ENCODE measurements at places on chromosomes 3 and 15.

GRCh38 chr3:13650210-13651056 lies 101.5 kb downstream of the FBLN2 start:
- DNase-seq: peak; percentile 55

- DNase-seq: no peak
Measured at GRCh38 chr15:59295261-59296001, 77.2 kb downstream of the MYO1E start.

DNA sequence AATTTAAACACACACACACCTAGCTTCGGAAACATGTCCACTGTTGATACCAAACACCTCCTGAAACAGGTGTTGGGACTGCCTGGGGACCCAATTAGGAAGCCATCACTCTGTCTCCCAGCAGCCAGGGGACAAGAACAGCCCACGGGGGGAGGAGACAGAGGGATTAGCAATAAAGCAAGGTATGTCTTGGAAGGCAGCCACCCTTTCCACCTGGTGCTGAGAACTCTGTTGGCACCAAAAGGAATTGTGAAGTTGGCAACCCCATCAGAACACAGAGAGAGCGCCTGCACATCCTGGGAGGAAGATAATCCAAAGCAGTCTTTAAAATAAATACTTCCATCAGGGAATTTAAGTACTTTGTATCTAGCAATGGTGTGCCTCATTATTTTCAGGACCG lies 111.0 kb downstream of the ADAMTS17 start:
- DNase-seq: no peak

DNA sequence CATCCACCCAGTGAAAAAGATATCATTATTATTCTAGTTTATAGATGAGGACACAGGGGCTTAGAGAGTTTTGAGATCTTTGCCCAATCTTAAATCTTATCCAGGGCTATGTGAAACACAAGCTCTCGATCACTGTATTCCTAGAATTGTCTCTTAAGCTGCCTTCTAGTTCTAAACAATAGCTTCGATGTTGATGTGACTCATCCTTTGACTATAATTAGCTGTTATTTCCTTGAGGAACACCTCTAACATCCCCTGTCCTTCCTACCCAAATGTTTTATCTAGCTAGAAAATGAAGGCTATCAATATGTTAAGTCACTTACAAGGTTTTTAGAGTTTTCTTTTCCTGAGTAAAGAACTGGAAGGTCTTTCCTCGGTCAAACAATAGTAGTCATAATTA lies 83.1 kb upstream of the STAC start:
- DNase-seq: no peak

GRCh38 chr3:192880313-192880712 lies 37.3 kb downstream of the MB21D2 start:
- no peak for DNase-seq

DNA sequence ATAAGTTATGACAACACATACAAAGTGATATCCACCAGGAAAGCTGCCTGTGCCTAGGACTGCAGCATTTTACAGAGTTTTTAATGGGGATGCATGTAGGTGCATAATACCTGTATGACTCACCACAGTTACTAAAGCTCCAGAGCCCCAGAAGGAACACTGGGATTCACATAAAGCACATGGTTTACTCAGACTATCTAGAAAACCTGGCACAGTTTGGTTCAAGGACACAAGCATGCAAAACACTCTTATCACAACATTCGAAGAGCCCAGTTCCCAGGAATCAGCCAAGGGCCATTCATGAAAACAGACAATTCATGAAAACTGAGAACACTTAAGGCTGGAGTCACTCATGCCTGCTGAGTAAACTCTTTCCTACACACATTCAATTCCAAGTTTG lies 261.0 kb downstream of the PYDC2 start:
- DNase-seq: no peak

DNA sequence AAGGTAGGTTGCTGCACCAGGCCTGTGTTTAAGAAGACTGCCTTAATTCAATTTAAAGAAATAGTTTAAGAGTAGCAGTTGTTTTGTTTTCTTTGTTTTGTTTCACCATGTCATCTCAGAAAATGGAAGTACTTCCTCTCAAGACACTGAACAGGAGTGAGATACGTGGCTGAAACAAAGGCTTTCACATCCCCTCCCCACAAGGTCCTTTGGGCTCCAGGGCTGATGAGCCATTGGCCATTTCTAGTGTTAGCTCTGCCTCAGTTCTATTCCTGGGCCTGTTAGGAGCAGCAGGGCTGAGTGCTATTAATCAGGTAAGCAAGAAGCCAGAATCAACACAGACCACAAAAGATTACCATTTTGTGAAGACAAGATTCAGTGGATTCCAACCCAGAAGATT lies 132.8 kb downstream of the KCNAB1 start:
- no peak for DNase-seq

GRCh38 chr3:181613191-181613590 lies 98.5 kb upstream of the SOX2 start:
- DNase-seq: no peak

- DNase-seq: peak; percentile 35
Measured at GRCh38 chr3:10459954-10460754, 45.2 kb downstream of the ATP2B2 start.

- DNase-seq: no peak
Measured at GRCh38 chr3:141499284-141499683, 12.5 kb downstream of the RASA2 start.

DNA sequence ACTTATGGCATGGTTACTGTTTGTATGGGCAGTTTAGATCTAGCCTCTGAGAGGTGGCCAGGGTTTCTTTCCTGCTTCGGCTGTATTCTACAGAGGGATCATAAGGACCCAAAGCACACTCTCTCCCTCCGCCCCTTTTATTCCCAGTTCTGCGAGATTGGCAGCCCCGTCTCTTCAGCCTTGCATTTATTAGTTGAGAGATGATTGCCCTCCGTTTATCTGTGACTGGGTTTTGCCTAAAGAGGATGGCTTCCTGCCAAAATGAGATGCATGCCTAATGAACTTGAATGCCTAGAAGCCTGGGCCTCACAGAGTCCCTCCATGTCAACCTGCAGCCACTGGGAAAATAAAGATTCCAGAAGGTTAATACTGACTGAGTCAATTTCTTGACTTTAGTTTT lies 97.1 kb upstream of the CHL1 start:
- DNase-seq: no peak

DNA sequence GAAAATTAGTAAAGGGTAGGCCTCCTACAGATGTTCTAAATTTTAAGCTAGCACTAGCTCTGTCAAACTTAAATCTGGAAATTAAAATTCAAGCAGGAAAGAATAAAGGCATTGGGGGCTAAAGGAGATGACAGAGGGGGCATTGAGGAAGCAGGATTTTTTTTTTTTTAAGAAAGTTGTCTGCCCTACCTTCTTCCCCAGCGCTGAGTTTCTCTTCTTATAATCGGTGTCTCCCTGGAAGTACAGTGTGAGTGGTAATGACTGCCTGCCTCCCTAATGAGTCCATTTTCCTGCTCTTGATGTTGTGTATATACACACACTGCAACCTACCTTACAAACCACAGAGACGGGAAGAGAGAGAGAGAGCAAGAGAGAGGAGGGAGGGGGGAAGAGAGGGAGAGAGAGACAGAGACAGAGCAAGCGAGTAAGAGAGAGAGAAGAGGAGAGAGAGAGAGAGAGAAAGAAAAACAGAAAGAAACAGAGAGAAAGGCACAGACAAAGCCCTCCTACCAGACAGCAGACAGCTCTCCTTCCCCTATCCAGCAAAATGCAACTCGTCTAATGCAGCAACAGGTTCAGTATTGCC lies 47.0 kb downstream of the ZBTB20 start:
- no peak for DNase-seq

GRCh38 chr3:8962226-8962861 lies 928 bp downstream of the RAD18 start:
- DNase-seq: no peak

DNA sequence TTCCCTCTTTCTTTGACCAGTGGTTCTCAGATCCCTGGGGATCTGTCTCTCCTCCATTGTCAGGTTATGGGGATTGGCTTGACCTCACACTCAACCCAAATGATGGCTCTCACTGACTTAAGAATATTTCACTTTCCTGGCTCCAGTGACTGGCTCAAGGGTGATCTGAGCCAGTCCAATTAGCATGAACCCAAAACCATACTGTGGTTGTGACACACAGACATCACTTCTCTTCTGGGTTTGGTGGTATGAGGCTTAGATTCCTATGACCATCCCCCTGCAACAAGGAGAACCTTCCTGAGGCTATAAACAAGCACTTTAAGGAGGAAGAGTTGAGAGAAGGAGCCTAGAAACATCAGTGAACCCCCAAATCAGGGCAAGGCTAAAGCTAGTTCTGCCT lies 85.8 kb downstream of the KCNAB1 start:
- no peak for DNase-seq

DNA sequence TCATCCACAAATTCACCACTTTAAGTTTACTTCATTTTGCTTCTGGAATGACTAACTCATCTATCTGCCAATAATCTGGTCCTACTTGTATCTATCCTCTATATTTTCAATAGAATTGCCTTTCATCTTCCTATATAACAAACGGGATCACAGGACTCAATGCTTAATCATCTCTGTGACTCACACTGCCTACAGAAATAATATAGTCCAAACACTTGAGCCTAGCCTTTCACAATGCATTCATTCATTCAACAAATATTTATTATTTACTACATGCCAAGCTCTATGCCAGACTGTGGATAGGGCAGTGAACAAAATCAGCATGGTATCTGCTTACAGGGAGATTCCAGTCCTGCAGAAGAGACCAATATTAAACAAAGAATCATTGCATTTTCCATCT lies 16.6 kb upstream of the AGTR1 start:
- no peak for DNase-seq

DNA sequence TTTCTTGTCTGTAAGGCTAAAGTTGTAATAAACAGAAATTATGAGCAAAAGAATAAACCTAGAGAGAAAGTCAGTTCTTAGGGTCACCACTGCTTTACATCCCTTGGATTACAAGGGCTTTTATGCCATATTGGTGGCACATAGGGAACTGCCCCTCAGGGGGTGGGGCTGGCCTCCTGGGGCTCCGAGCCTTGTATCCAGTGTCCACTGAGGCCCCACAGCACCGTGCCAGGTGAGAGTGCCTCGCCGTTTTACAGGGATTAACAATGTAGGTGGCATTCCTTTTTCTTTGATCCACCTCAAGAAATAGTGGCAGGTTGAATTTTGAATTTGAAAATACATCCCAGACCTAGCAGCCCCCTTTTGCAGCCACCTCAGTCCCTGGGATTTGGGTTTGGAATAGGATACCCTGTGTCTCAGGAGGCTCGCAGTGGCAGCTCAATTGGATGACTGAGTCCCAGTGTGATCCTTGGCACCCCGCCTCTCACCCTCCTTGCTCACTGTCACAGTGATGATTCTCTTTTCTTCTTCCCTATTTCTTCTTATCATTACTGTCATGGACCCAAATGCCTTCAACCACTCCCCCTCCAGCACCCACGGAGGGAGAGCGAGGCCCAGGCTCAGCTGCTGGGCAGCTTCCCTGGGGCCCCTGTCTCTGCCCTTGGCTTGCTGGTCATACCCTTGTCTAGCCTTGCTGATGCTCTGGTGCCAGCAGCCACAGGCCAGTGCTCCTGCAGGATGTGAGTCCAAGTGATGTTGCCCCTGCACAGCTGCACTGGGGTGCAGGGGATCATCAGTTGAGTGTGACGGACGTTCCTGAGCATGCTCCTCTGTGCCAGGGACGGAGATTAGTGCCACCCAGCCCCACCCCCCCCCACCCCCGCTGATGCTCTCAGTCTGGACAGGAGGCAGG lies 137.9 kb downstream of the DNAJB8 start:
- no peak for DNase-seq

GRCh38 chr15:48636511-48636910 lies 9.0 kb downstream of the FBN1 start:
- DNase-seq: no peak

DNA sequence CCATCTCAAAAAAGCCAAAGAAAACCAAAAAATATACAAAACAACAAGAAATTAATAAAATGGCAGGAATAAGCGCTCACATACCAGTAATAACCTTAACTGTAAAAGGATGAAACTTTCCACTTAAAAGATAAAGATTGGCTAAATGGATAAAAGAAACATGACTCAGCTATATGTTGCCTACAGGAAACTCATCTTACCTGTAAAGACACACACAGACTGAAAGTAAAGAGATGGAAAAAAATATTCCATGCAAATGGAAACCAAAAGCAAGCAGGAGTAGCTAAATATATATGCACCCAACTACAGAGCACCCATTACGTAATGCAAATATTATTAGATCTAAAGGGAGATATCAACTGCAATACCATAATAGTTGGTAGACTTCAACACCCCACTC lies 49.7 kb downstream of the ADAM10 start:
- DNase-seq: no peak

GRCh38 chr3:37082317-37082716 lies 89.0 kb downstream of the MLH1 start:
- no peak for DNase-seq

DNA sequence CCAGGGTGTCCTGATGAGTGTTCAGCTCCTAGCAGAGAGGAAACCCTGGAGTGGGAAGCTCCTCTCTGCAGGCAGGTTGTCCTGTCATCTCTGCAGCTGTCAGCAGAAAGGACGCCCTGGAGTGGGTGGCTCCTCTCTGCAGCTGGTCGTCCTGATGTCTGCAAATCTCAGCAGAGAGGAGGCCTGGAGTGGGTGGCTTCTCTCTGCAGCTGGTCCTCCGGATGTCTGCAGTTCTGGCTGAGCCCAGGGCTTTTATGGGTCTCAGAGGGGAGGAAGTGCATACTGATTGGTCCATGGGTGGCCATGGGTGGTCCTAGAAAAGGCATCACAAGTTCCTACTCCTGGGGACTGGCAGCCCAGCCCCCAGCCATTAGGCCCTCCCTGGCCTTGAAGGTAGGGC lies 102.6 kb upstream of the BNIP2 start:
- DNase-seq: no peak

DNA sequence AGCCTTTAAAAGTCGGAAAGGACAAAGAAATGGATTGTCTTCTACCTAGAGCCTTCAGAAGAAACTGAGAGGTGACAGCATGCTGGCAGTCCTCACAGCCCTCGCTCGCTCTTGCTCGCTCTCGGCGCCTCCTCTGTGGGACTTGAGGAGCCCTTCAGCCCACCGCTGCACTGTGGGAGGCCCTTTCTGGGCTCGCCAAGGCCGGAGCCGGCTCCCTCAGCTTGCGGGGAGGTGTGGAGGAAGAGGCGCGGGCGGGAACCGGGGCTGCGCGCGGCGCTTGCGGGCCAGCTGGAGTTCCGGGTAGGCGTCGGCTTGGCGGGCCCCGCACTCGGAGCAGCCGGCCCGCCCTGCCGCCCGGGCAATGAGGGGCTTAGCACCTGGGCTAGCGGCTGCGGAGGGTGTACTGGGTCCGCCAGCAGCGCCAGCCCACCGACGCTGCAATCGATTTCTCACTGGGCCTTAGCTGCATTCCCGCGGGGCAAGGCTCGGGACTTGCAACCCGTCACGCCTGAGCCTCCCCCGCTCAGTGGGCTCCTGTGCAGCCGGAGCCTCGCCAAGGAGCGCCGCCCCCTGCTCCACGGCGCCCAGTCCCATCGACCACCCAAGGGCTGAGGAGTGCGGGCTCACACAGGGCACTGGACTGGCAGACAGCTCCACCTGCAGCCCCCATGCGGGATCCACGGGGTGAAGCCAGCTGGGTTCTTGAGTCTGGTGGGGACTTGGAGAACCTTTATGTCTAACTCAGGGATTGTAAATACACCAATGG lies 953.8 kb upstream of the GBE1 start:
- DNase-seq: no peak

- DNase-seq: no peak
Measured at GRCh38 chr3:25707268-25707926, 42.7 kb upstream of the TOP2B start.

- DNase-seq: no peak
Measured at GRCh38 chr15:35755237-35755802, 209.4 kb upstream of the DPH6 start.

Measured in stimulated activated CD4-positive, alpha-beta T cell treated with anti-CD3 and anti-CD28 coated beads, Interleukin-15, amount 100 ng/mL, for 48 hours (primary cell).